ENCODE measurements at places on chromosomes 12 and 14. TPM values are rescaled to one million over a fixed set of nuclear protein-coding genes. Genes with fewer than 3 reads are reported as not detected.

- H3K27me3 ChIP-seq, result no peaks in the 10 kb centered on the region
- no peak overlapping the region for H3K4me3 ChIP-seq
- no peak for DNase-seq
- peaks cover 14% of the 10 kb centered on the region for H3K4me1 ChIP-seq
Observed at GRCh38 chr12:49041036-49041880, 19.3 kb downstream of the KMT2D start.

- no peak overlapping the region for H3K4me3 ChIP-seq
- H3K4me1 ChIP-seq, result peaks cover 61% of the 10 kb centered on the region
- H3K27ac ChIP-seq, result no peak overlapping the region
- DNase-seq, result no peak
Observed at GRCh38 chr14:91373591-91374254, 43.9 kb downstream of the CCDC88C start.

- peak overlapping the region; percentile 90 for H3K27ac ChIP-seq
- H3K4me1 ChIP-seq, result peaks cover 55% of the 10 kb centered on the region
- H3K27me3 ChIP-seq, result no peaks in the 10 kb centered on the region
- no peak overlapping the region for H3K4me3 ChIP-seq
- DNase-seq, result no peak
Observed at GRCh38 chr12:6235499-6235898, 35.3 kb downstream of the CD9 start.

- DNase-seq, result no peak
- H3K4me3 ChIP-seq, result no peak overlapping the region
- no peaks in the 10 kb centered on the region for H3K36me3 ChIP-seq
- H3K27ac ChIP-seq, result no peak overlapping the region
- H3K4me1 ChIP-seq, result no peaks in the 10 kb centered on the region
- H3K27me3 ChIP-seq, result peaks cover 53% of the 10 kb centered on the region
Observed at GRCh38 chr12:57042695-57043094, 7.2 kb downstream of the MYO1A start.

The LMO3 gene
- total RNA-seq, result 1.5 TPM

GRCh38 chr12:31759632-31760459 lies 31.0 kb upstream of the AMN1 start:
- H3K4me1 ChIP-seq, result no peaks in the 10 kb centered on the region
- DNase-seq, result no peak
- no peak overlapping the region for H3K4me3 ChIP-seq
- no peaks in the 10 kb centered on the region for H3K27me3 ChIP-seq
- H3K27ac ChIP-seq, result no peak overlapping the region

DNA sequence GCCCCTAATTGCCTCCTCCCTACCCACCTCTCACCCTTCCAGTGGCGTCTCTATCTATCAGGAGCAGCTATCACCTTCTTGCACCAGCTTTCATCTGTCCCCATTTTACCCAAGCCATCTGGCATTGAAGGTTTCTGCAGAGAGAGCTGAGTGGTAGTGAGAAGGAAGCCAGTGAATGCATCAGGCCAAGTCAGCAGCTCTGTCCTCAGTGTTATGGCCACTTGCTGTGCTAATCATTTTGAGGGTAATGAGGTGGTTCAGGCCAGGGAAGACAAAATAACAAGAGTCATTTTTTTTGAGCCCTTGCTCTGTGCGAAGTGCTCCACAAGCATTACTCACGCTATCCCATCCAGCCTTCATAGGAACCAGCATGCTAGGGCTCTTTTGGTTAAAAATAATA lies 164.7 kb downstream of the SUDS3 start:
- no peaks in the 10 kb centered on the region for H3K27me3 ChIP-seq
- H3K4me3 ChIP-seq, result no peak overlapping the region
- H3K27ac ChIP-seq, result no peak overlapping the region

DNA sequence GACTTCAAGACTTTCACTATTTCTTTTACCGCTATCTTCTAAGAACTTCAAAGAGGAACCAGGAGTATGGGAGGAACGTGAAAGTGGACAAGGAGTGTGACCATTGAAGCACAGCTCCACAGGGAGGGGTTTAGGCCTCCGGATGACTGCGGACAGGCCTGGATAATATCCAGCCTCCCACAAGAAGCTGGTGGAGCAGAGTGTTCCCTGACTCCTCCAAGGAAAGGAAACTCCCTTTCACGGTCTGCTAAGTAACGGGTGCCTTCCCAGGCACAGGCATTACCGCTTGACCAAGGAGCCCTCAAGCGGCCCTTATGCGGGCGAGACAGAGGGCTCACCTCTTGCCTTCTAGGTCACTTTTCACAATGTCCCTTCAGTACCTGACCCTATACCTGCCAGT lies 267.0 kb downstream of the RPL10L start:
- no peak for DNase-seq
- H3K4me1 ChIP-seq, result no peaks in the 10 kb centered on the region
- no peak overlapping the region for H3K27ac ChIP-seq
- no peaks in the 10 kb centered on the region for H3K27me3 ChIP-seq

DNA sequence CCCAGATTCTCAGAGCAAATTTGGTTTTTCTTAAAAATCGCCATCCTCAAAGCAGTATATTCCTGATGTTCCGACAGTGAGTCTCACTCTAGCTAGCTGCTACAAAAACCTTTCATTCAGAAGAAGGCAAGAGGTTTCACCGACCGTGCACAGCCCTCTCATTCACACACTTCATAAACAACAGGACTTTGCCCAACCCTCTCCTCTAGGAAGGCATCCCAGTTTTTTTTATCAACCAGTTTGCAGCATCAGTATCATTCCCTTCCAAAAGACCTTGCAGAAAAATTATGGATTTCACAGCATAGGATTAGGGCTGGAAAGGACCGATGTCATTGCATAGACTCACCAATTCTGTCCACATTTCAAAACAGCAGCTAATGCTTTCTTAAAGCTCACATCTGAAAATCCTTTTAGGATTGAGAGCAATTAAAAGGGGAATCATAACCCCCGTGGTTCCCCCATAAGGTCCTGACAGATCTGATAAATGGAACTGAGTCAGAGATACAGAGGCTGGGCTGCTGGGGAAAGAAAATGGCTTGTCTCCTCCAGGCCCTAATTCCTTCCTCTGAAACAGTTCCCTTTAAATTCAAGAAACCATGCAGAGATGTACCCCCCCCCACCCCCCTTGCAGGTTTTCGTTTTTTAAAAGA lies 597 bp downstream of the SVOP start:
- peaks cover 26% of the 10 kb centered on the region for H3K27me3 ChIP-seq
- H3K4me3 ChIP-seq, result no peak overlapping the region
- H3K27ac ChIP-seq, result no peak overlapping the region
- H3K4me1 ChIP-seq, result no peaks in the 10 kb centered on the region
- DNase-seq, result no peak
- H3K36me3 ChIP-seq, result no peaks in the 10 kb centered on the region
